ENCODE measurements at places on chromosomes 5 and 9.

- no peak for DNase-seq
Measured at GRCh38 chr5:172802112-172802511, 31.1 kb upstream of the DUSP1 start.

DNA sequence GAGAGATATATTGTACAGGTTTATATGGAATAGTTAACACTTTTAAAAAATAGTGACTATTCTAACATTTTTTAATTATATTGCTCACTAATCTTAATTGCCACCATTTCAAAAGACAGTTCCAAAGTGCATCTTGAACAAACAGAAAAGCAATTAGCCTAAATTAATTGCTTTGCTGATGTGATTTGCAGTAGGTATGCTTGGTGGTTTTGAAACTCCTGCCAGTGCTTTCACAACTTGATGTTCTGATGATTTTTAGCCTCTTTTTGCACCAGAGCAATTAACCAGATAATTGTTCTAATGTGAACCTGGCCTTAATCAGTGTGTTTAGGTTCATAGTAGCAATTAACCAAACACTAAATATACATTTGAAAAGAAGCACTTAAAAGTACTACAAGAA lies 207.6 kb downstream of the FBXL17 start:
- no peak for DNase-seq

DNA sequence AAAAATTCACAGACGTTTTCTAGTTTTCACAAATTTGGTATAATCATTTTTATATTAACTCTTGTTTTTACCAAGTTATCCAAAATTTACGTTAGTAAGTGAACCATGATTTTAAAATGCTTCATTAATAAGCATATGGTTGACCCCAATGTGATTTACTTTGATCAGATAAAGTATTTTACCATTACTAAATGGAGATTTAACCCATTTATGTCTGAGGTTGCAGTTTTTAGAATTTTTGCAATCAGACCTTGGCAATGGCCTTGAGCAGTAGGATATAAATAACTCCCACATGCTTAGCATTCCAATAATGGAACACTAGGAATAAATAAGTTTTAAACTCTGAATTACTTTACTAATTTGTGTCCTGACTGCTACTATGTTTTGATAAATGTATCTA lies 84.6 kb downstream of the NDUFS4 start:
- DNase-seq, result no peak

GRCh38 chr5:120869831-120870230 lies 405.7 kb downstream of the PRR16 start:
- DNase-seq, result no peak

- DNase-seq, result no peak
Measured at GRCh38 chr5:151092762-151093161, 11.9 kb upstream of the TNIP1 start.

GRCh38 chr5:170534941-170535340 lies 31.1 kb downstream of the KCNIP1 start:
- no peak for DNase-seq

GRCh38 chr5:531101-531748 lies 7.0 kb upstream of the SLC9A3 start:
- no peak for DNase-seq

Data from hematopoietic multipotent progenitor cell treated with erythropoietin and hydrocortisone succinate and interleukin-3 and kit ligand, for 17 days (in vitro differentiated cells).